ENCODE measurements at places on chromosomes 6 and 20.
A peak's percentile ranks its signal among the peaks of the same experiment; 100 is the strongest.

GRCh38 chr6:118574051-118574865 lies 26.2 kb downstream of the PLN start:
- no peak for DNase-seq

DNA sequence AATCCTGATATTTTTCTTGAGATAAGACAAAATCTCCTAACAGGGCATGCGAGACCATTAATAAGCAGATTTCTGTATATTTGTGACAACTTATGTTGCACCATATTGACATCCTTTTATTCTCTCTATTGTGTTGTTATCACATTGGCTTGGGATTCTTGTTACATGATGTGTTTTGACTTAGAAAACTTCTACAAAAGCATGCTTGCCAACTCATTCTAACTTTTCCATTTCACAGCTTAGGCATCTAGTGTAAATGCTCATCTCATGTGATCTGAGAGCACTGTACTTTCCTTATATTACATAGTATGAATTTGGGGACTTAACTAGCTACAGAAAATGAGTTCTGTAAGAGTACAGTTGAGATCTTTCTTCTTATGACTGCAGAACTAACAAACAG lies 1040.7 kb upstream of the ADGRB3 start:
- DNase-seq = no peak

DNA sequence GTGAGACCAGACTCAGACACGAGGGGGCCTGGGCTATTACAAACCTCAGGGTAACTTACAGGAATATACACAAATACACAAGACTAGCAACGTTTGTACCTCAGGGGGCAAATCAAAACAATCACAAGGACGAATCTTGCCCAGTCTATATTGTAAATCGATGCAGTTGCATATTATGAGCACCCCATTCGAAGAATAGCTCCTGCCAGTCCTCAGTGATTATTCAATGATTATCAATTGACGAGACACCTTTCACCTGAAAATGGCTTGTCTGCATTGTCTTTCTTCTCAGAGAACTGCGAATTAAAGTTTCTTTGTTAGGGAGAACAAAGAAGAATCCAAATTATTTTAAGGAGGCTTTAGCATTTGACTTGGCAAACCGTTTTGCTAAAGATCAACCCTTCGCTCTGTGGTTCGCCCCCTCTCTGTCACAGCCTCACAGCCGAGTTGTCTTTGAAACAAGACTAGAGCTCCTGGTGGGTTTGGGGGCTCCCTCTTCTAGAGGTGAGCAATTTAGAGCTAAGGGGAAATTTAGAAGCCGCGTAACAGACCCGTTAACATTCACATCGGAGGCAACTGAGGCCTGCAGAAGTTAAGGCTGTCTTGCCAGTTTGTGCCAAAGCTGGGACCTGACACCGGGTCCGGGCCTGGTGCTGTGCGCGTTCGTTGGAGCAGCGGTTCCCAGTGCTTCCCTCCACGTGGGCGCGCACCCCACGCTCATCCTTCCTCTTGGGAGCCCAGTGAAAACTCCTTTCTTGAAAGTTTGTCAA lies 24.9 kb upstream of the MAP3K7 start:
- DNase-seq = no peak

DNA sequence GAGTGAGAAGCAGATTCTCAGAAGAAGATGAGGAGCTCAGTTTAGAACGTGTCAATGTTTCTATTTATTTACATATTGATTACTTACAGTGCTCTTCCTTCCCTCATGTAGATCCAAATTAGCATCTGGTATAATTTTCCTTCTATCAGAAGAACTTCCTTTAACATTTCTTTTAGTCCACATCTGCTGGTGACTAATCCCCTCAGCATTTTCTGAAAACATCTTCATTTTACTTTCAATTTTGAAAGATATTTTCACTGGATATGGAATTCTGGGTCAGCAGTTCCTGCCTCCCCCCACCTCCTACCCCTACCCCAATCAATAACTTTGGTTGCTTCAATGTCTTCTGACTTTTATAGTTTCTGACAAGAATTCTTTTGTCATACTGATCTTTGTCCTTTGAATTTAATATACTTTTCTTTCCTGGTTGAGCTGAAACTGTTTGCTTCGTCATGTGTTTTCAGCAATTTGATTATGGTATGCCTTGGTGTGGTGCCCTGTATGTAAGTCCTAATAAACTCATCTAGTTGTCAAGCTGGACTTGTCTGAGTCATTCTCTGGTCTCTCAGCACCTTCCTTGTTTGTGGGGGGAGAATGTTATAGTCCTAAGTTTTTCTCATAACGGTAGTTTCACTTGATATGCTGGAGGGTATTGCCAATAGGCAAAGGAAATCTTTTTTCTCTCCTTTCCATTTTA lies 57.0 kb downstream of the SMPDL3A start:
- DNase-seq = no peak

DNA sequence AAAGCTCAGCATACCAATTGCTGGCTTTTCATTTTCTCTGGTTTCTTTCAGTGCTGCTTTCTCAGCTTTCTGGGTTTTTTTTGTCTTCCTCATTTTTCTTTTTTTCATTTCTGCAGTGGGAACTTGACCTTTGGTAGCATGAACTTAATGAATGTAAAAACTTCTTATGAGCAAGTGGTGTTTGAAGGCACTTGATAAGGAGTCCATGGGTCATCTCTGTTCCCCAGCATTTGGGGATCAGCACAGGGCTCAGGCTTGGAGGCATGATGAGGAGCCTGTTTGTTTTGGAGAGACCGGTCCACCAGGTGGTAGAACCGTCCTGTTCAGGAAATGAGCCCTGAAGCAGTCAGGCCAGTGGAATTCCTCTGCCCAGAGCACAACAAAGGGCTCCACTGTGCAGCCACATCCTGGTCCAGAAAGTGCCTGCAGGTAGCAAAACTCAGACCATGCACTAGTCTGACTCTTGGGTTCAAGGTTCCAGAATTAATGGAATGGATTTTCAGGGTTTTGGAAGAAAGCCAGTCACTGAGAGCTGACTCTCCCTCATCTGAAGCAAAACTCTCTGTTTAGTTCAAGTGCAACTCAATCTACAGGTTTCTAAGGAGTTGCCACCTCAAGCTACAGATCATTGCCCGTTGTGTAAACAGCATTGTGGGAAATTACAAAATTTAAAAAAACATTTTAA lies 52.3 kb upstream of the ADGRF1 start:
- no peak for DNase-seq

- DNase-seq = no peak
Measured at GRCh38 chr20:50130995-50131394, 18.0 kb upstream of the UBE2V1 start.

DNA sequence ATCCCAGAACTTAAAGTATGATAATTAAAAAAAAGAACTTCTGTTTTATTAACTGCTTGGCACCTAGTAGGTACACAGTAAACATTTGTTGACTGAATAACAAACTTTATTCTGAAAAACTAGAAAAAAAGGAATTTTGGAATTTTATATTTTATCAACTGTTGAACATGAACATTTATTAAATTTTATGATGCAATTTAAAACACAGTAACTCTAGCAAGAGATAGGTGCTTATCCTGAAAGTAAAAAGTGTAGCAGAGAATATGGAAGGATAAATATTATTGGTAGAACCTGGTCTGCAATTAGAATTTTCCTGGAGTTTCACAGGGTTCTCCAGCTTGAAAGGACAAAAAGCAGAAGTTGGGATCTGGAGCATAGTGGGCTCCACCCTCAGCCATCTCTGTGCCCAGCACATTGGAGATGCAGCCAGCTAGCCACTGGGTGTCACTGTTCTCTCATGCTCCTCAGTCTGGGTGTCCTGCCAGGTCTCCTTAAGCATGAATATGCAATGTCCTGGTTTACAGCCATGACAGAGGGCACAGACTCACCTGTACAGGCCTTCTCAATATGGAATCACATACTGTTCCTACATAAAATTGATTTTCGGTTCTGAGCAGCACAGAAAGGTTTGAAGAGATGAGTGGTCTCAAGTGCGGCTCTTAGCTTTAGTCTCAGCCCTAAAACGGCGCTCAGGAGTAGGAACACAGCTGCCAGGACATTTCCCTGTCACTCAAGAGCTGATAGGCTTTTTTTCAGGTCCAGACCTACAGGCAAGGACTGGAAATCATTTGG lies 31.7 kb upstream of the IL20RA start:
- DNase-seq = peak; percentile 42

DNA sequence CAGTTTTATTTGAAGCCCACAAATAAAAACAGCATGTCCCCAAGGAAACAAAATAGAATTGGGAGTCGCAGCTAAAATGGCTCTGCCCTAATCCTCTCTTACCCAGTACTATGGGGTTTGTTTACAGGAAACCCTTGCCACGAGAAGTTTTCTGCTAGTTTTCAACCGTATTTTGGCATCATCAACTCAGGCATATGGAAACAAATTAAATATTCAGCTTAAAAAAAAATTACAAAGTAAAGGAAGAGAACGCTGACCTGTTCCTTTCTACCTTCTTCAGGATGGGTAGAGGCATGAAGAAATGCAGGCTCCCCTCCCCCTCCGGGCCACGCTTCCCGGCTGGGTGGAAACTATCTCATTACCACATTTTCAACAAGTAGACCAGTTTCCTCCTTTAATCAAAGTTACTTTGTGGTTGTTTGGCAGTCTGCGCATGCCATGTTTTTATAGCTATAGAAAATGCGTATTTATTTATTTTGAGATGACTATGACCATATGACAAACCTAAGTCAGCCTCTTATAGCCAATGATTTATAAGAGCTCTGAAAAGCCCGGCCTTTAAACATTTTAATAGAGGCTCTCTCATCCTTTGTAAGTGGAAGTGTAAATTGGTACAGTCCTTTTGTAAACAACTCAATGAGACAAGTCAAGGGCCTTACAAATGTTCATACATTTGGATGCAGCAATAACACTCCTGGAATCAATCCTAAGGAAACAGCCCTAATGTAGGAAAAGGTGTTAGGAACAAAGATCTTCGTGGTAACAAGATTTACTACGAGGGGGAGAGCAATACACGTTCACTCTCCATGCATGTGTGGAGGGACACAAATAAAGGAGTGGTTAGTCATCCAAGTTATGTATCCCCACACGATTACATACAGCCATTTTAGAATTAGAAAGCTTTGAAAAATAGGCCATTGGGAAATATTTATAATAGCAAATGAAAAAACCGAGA lies 16.1 kb upstream of the ZNF217 start:
- peak; percentile 61 for DNase-seq

DNA sequence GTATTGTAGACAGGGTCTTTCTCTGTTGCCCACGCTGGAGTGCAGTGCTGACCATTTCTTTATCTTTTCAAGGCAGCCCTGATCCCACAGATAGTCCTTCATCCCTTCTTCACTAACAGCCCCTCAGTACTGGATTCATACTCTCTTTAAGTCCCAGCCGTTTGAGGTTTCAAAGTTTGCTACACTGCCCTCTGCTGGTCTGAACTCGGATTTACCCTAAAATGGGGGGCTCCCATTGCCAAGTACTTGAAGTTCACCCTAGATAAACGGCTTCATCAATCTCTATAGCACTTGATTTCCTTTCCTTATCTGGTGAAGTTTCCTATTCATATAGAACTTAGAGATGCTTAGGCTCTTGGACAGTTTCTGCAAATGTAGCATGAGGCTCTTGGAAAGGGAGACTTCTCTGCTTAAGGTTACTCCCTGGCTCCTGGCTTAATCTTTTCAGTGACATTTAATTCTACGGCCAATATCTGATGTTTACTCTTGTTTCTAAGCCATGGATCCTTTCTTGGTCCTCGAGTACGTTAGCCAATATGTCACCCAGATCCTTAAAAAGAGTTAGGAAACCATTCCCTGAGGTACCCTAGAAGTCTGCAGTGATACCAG lies 21.4 kb upstream of the PREP start:
- peak; percentile 29 for DNase-seq

All from stimulated activated CD4-positive, alpha-beta T cell treated with anti-CD3 and anti-CD28 coated beads, Interleukin-15, amount 100 ng/mL, for 48 hours (primary cell).